ENCODE measurements at places on chromosomes 2 and 18. TPM values are rescaled to one million over a fixed set of nuclear protein-coding genes. Genes with fewer than 3 reads are reported as not detected.

The INO80C gene
- 22.9 TPM for total RNA-seq

The KCNF1 gene
- 0.24 TPM for total RNA-seq

The TMEM247 gene
- total RNA-seq: not detected

The EGR4 gene
- not detected for total RNA-seq

The ADCYAP1 gene
- total RNA-seq: 0.42 TPM

The RAB31 gene
- 31.1 TPM for total RNA-seq

The MC4R gene
- not detected for total RNA-seq

DNA sequence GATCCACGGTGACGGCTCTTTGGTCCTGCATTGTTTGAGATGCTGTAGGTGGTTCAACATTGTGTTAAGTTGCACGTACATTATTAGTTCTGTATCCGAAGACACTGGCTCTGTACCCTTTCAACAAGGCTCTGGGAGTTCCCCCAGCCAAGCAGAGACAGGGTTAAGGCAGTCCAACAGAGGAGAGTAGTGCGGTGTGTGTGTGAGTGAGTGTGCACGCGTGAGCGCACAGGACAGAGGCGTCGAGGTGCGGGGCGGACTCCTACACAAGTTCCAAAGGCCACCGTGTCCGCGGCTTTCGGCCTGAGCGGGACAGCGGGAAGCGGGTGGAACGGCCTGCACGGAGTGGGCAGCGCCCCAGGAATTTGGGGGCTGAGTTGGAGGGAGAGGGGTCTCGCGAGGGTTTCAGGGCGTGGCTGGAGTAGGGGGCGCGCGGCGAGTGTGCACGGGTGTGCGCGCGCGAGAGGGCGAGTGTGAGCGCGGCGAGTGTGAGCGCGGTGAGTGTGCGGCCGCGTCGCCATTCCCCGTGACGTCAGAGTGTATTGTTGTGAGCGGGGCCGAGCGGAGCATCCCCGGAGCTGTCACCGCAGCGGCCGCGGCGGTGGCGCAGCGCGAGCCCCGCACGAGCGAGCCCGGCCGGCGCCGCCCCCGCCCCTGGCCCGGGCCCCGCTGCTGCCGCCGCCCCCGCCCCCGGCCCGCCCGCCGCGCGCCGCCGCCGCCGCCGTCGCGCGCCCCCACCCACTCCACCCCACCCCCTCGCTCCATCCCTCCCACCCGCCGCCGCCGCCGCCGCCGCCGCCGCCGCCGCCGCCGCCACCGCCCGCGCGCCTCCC, at the start of gene ASXL3:
Gene ASXL3 (plus strand): TSS at position 535 of the 833 bp plus-strand sequence. CDS start 413 bp downstream, outside the sequence.
- peak; percentile 65 for DNase-seq

DNA sequence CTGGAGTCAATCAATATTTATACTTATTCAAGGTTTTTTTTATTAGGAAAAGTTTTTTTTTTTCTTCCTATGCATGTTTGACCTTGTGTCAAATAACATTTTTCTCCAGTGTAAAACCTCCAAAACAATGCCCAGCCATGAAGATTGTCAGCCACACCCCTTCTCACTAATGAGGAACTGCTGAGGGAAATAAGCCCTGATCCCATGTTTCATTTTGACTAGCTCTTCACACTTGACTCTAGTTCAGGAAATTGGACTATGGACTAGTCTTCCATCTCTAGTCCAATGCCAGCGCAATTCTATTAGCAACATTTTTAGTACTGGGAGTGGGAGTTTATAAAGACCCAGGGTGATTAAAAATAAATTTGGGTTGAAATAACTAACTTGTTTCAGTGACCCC, 275.6 kb upstream of the CXCR4 start:
- DNase-seq: no peak

GRCh38 chr2:45637440-45637839, 14.0 kb upstream of the PRKCE start:
- DNase-seq: no peak

DNA sequence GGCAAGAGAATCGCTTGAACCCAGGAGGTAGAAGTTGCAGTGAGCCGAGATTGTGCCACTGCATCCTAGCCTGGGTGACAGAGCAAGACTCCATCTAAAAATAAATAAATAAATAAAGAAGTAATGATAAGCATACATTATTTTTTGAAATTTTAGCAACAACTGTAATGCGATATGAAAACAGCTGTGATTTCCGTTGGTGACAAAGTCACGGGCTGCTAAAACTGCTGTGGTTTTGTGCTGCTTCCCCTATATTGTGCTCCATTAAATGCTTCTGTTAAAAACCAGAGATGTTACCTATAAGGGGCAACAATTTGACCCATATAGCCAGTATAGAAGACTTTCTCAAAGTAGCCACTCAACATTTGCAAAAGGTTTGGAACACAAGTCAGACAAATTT, 8.3 kb downstream of the TRIM54 start:
- no peak for DNase-seq

- DNase-seq: no peak
Observed at GRCh38 chr2:53028225-53028624, 739.4 kb upstream of the CHAC2 start.

GRCh38 chr2:22904126-22904684, 480.8 kb upstream of the KLHL29 start:
- DNase-seq: peak; percentile 33

- DNase-seq: no peak
Observed at GRCh38 chr2:238433941-238434845, 7.5 kb downstream of the ASB1 start.

GRCh38 chr2:166360906-166361305, 14.8 kb downstream of the SCN9A start:
- DNase-seq: no peak

- DNase-seq: no peak
Observed at GRCh38 chr2:179478771-179479170, 214.1 kb upstream of the SESTD1 start.

DNA sequence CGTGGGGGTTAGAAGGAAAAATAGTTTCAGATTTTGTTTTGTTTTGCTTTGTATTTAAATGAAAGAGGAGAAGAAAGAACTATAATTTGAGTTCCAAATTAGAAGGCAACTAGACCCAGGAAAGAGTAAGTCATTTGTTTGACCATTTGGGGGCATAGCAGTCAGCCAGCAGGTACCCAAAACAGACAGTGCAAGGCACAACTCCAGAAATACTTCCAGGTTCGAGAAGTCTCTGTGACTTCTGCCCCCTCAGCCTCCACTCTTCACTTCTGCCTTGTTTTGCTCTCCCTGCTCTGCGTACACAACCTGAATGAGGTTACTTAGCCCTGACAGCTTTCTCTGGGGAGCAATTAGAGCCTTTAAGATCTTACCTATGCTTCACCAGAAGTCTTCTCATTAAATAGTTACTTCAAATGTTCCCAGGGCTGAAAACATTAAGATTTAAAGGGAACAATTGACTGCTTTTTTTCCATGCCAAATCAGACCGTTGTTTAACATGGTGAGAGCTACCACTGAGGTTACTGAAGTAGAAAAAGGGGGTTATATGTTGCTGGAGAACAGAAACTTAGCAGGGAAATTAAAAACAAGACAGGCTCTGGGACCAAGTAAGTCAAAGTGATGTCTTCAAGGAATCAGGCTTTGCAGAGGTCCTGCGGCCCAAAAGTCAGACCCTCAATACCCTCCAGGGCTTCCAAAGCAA, 216.9 kb downstream of the BCL11A start:
- no peak for DNase-seq

DNA sequence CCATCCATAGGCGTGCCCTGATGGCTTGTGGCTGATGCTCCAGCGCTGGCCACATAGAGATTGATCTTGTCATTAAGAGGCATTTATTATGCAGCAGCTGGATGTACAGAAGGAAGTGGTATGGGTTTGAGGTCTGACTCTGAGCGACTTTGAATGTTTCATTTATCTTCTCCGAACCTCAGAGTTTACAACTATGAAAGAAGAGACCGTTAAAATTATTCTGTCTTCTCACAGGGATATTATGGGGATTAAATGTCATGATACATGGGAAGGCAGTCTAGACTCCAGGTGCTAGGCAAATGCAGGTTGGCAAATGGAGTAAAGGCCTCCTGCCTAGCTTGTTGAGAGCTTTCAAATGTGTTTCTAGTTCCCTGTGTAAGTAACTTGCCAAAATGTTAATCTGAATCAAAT, 30.3 kb downstream of the MOGAT1 start:
- DNase-seq: no peak

DNA sequence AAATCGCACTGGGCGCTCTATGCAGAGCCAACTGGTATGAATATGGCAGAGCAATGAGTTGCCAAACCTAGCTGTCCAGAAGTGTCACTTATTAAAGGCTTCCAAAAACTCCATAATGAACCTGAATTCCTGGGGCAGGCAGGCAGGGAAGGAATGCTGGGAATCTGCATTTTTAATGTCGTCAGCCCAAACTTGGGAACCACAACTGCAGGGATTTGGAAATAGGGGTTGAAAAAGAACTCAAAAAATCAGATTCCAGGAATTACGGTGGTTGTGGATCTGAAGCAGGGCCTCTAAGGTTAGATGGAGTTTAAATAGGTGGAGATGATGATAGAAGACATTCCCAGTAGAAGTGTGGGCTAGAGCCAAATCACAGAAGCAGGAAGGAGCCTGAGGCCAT, 15.0 kb downstream of the NCKAP5 start:
- DNase-seq: no peak

All from left cardiac atrium (tissue), 4 donors.